Stimulated activated CD8-positive, alpha-beta memory T cell treated with anti-CD3 and anti-CD28 coated beads, Interleukin-2, amount 100 ng/mL, for 1 hour (primary cell): ENCODE measurements at places on chromosomes 4 and X.

- no peak for DNase-seq
These were observed 637.8 kb downstream of the RAB28 start for GRCh38 chr4:12846368-12846767.

DNA sequence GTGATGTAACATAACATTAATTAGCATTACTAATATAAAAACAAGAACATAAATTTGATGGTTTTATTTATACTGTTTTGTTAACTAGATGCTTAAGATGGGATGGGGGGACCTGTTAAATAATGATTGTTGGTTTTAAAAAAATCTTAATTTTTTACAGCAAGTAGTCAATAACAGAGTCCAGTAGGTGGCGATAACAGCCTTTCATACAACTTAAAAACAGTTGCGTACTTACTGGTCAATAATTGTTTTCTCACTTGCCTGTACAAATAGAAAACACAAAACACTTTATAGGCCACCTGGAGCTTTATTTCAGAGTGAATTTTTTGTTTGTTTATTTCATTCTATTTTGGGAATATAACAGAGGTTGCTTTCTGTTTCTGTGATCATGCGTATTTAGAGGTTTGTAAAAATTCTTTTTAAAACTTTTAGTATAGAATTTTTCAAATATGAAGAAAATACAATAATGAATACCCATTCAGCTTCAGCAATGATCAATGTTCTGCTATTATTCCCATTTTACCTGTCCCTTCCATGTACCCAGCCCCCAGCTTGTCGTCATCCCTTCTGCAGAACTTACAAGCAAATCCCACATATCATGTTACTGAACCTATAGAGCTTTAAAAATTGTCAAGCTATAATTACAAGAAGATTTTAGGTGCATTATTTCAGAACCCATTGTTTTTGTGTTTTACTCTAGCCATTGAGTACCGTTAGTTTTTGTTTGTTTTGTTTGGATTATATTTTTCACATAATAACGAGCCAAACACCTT is 97.1 kb downstream of the MRPL1 start:
- DNase-seq = no peak

DNA sequence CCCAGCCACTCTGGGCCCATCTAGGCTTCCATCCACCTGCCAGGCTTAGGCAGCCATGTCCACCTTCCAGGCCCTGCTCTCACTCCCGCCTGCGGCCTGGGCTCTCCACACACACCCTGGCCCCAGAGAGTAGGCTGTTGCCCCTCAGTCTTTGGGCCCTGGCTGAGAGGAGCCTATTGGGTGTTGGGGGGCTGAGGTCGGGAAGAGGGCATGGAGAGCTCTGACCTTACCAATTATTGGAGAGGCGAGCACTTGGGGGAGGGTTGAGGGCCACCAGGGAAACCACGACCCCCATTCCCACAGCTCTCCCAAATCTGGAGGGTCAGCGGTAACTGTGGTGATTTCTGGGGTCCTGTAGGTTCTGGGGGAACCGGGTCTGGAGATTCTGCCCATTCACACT is 38.2 kb downstream of the HTRA3 start:
- DNase-seq = no peak

DNA sequence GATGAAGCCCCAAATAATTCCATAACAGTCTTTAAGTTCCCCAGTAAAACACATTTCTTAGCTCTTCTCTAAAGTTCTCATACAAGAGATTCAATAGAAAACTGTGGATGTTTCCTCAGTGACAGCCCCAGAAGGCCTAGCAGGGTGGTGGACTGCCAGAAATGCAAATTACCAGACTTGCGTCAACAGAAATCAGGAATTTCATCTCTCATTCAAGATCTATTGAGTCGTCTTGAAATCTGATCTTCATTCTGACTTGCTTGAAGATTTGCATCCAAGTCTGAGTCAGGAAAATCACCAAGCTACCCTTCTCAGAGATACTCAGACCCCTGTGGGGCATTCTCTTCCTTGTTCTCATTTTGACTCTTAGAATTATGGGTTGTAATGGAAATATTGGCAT is 68.9 kb upstream of the NDP start:
- no peak for DNase-seq

DNA sequence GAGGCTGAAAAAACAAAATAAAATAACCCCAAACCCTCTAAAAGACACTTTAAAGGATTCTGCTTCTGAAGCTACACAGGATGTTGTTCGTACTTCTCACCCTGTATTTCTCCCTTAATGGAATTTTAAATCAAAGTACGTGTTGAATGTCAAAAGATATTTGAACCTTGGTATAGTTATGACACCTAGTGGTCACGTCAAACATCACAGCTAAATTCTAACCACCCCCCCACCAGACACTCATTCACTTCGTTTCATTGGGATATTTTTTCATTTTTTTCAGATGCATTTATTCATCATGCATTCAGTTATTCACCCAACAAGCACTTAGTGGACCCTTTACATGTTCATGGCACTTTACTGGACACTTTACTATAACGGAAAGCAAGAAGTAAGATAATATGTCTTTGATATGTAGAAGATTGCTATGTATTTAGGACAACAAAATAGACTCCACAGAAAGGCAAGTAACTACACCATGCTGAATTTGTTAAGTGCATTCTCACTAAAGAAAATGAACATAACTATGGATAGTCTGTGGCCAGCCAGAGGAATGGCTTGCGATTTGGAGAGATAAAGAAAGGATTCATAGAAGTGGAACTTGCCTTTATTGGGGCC is 62.5 kb upstream of the GPR174 start:
- DNase-seq = no peak

DNA sequence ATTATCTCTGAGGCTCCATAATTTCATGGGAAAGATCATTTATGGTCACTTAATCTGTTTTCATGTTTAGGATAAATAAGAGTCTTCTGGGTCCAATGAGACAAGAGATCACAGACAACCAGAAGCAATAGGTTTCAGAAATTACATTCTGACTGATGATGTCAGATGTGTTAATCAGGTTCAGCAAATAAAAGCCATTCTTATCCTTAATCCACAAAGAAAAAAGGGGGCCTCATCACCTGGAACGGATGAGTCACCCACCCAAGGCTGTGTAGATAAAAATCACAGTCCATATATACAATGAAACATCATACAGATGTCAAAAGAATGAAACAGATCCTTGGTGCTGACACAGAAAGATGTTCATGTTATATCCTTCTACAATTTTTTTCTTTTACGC is 36.6 kb downstream of the SYTL4 start:
- DNase-seq = no peak

- no peak for DNase-seq
These were observed 6.8 kb upstream of the MAP9 start for GRCh38 chr4:155383541-155383940.

DNA sequence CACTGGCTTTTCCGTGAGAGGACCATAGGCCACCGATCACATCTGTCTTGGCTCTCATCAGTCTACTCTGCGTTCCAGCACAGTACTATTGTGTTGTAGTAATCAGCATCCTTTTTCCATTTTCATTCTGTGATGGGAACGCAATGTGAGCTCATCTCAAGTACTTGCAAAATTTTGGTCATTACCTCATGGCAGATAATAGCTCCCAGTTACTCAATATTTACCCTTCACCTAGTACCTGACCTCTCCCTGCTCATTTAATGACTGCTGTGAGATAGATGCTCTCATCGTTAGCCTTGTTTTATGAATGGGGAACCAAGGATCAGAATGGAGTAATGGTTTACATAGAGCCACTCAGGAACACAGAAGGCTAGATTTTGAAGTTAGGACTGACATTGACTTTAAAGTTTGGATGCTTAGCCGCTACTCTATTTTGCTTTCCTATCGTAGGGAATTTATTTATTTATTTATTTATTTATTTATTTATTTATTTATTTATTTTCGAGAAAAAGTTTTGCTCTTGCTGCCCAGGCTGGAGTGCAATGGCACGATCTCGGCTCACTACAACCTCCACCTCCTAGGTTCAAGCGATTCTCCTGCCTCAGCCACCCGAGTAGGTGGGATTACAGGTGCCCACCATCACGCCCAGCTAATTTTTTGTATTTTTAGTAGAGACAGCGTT is 6.5 kb upstream of the GPR101 start:
- no peak for DNase-seq

- DNase-seq = peak; percentile 64
These were observed at the start of the genes BRCC3, CMC4 and MTCP1 for GRCh38 chrX:155070975-155071693. Gene BRCC3 (plus strand): TSS chrX:155071508. CDS start chrX:155071528, 20 bp downstream. Gene CMC4 (minus strand): TSS chrX:155071136. CDS start chrX:155064023, 7,113 bp downstream. Gene MTCP1 (minus strand): TSS chrX:155071136. CDS start chrX:155066010, 5,126 bp downstream.

GRCh38 chr4:36794716-36795115 is 449.8 kb upstream of the NWD2 start:
- no peak for DNase-seq
